NCI-H2029 (cell line): ENCODE measurements at places on chromosomes 11 and 22.

DNA sequence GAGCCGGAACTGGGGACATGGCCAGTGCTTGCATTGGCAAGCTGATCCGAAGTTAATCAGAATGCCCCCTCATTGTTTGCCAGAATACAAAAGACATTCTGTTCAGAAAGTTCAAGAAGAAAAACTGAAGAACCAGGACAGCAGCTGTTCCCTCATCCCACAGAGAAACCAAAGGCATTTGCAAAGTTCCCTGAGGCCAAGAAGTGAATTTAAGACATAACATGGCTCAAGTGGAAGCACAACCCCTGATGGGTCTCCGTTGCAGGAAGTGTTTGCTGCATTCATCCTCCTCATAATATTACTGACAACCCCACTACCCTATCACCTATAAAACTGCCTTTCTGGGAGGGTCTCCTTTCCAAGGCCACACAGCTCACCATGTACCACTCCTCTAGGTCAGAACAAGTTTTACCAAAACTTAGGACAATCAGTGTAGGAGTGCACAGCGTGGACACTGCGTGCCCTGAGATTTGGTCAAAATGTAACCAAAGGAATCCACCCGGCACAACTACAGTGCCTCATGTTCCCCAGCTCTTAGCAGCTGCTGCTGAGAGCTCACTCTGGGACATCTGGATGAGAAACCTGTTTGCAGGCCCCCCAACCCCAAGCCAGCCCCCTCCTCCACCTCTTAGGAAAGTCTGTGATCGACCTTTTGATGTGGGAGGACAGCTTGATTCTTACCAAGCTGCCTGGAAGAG lies 101.6 kb upstream of the AKIP1 start:
- no peak for DNase-seq

DNA sequence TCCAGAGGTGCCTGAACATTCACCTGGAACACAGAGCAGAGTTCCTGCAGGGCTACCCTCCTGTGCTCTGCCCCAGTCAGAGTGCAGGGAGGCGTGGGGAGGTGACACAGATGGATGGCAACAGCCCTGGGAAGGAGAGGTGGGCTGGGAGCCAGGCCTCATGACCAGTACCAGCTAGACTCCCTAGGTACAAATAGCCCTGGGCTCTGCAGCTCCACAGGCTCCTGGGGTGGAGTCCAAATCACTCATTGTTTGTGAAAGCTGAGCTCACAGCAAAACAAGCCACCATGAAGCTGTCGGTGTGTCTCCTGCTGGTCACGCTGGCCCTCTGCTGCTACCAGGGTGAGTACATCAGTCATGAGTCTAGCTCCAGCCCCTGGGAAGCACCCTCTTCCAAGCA lies at the start of gene SCGB1D2:
Gene SCGB1D2 (plus strand): TSS at position 219 of the 400 bp plus-strand sequence. CDS start 69 bp downstream, at position 288.
- peak; percentile 85 for DNase-seq

DNA sequence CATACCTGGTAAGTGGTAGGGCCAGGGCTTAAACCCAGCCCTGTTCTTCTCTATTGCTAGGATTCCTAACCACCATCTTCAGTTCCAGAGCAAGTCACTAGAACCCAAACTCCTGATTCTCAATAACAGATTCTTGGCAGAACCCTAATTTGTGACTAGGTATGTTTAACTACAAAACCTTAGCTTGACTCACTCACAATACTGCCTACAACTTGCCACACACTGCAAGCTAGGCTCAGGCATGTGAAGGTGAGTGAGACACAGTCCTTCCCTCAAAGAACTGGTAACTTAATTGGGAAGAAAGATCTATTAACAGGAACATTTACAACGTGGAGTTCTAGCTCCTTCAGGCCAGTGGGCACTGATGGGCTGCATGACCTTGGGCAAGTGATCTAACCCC lies 14.5 kb upstream of the AMOTL1 start:
- no peak for DNase-seq

DNA sequence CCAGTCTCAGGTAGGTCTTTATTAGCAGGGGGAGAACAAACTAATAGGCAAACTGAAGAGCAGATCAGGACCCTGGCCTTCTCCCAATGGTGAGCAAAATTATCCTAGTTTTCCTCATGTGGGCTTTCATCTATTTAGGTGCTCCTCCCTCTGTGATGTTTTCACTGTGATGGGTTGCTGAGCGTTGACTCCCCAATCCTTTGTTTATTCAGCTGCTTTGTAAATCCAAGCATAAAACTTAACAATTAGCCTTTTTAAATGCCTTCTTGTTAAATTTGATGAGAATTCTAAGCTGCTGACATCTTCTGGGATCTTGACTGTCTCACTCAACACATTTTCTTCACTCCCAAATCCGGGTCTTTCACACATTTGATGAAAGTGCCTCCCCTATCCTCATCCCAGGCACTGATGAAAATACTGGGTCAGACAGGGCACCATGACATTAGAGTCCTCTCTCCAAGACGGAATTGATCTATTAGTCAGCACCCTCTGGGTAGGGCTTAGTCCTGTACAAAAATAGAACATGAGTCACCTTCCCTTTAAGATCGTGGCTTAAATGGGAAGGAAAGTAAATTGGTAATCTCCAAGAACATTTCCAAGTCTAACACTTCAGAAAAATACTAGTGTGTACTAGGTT lies 199.3 kb upstream of the ISX start:
- no peak for DNase-seq

GRCh38 chr11:6565325-6565724 lies 38.1 kb downstream of the RRP8 start:
- no peak for DNase-seq

GRCh38 chr11:125941619-125942611 lies 3.9 kb upstream of the VSIG10L2 start:
- peak; percentile 80 for DNase-seq

- DNase-seq = no peak
Observed at GRCh38 chr11:3627291-3627690, 14.5 kb downstream of the ART5 start.

DNA sequence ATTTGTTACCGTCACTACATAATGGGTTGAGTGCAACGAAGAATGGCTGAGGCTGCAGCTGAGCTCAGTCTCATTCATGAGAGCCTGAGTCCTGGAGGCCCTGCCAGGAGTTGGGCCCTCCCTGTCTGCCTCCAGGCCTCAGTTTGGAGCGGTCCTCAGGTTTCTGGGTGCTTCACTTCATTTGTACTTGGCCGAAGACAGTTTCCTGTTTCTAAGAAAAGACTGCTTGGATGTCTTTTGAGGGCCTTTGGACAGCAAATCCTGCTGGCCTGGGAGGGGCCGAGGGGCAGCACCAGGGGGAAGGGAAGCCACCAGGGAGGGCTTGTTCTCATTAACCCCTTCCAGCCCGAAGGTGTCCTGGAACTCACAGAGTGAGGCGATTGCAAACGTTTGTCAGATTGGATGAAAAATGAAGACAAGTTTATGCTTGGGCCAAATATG lies 163.1 kb downstream of the ETS1 start:
- DNase-seq = no peak

DNA sequence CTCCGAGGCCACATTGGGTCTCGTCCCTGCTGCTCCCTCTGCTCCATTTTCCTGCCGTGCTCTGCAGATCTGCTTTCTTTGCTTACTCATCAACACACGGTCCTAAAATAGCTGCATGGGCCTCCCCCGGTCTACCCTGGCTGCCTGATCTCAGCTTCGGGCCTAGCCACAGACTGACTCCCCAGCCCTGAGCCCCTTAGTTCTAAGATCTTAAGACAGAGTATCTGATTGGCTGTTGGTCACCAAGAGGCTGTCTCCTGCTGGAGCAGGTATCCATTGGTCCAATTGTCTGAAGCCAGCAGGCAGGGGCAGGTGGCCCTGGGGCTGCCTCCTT lies 53.7 kb upstream of the NECTIN1 start:
- no peak for DNase-seq

GRCh38 chr11:35207471-35208403 lies 68.8 kb downstream of the CD44 start:
- no peak for DNase-seq

GRCh38 chr22:42934338-42934737 lies 77.3 kb upstream of the ARFGAP3 start:
- DNase-seq = no peak

DNA sequence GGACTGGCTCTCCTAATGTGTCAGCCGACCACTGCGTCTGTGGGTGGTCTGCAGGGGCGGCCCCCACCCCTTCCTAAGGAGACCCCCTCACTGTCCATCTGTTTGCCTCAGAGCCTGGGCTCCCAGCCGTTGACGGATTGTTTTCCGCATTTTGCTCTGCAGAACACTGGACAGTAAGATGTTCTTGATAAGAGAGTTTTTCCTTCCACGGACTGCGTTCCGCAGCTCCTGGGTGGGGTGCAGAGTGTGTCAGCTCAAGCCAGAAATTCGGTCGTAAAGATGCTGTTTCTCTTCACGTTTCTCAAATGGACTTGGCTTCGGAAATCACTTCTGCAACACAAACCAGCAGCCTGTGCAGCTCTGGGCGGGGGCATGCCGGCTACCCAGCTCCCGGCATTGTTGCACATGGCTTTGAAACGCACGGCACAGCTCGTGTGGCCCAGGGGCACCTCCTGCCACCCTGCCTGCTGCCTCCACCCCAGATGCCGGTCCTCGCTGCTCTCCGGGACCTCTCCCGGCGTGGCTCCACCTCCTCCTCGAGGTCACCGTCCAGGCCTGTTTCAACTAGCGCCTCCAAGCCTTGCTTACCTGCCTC lies 2.9 kb upstream of the MRGPRG start:
- DNase-seq = no peak

- no peak for DNase-seq
Observed at GRCh38 chr22:48452766-48453165, 1374.9 kb downstream of the BRD1 start.

DNA sequence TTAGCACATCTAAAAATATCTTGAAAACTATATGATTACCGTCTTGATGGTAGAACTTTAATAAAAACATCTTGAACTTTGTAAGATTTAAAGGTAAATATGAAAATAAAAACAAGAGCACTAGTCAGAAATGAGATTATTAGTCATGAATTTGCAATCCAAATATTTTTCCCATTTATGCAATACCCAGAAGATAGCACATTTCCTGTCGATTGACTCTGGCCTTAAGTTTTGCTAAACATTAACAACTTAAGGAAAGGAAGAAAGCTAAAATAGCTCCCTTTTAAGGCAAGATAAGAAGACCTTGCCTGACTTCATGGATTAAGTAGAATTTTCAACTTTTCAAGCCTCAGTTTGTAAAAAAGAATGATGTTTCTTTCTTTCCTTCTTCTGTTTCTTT lies 1374.7 kb upstream of the RAG2 start:
- no peak for DNase-seq

GRCh38 chr11:92152245-92152644 lies 72.4 kb upstream of the FAT3 start:
- DNase-seq = no peak

DNA sequence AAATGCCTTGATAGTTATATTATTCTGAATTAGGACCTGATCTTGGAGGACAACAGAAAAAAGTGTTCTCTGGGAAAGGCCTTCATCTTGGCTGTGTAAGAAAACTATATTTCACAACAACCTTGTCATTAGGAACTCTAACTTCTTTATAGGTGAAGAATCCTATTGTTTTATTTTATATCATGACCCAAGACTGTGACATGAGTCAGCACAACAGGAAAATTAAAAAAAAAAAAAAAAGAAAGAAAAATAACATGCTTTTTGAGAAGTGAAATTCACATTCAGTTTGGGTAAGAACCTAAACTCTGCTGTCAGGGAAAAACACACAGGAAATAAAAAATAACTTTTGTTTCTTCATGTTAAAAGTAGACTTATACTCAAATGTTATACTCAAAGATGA lies 11.7 kb upstream of the FOLR2 start:
- no peak for DNase-seq

DNA sequence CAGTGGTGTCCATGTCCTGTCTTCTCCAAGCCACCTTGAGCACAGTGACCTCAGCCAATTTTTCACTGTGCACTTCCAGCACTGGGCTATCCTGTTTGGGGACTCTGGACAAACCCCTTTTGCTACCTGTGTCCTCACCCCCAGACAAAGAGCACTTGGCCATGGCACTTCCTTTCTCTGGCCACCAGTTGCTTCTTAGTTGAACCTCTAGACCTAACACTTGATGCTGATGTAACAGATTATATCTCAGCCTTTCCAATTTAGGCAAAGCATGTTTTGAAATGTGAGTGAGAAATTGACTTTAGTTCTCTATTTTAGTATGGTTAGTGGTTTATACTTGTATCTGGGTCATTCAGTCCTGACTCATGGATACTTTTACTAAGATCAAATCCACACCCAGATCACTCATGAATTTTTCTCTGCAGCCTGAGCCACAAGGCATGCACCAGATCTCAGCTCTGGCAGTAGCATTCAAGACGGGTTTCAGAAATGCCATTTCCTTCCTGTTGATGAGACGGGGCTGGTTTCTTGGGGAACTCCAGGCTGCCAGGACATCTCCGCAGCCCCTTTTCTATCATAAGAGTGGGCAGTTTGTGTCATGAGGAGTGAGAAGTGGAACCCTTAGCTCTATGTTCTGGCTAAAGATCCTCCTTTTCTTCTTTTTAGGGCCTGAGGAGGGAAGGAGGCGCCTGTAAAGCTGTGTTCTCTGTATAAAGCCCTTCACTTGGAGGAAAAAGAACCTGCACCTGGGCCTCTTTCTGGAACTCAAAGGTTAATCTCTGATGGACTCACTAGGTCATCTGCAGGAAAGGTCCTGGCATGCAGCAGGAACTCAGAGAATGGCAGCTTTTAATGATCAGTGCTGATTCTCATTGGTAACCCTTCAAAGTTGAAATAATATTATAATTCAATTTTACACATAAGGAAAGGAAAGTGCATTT lies 185.6 kb upstream of the TENM4 start:
- no peak for DNase-seq

- DNase-seq = no peak
Observed at GRCh38 chr11:92224407-92225124, at the start of gene FAT3. Gene FAT3, plus strand, starts transcription at chr11:92224818. Its CDS starts 127,295 bp downstream, at chr11:92352113.

GRCh38 chr11:29389793-29390192 lies 627.0 kb downstream of the KCNA4 start:
- DNase-seq = no peak

DNA sequence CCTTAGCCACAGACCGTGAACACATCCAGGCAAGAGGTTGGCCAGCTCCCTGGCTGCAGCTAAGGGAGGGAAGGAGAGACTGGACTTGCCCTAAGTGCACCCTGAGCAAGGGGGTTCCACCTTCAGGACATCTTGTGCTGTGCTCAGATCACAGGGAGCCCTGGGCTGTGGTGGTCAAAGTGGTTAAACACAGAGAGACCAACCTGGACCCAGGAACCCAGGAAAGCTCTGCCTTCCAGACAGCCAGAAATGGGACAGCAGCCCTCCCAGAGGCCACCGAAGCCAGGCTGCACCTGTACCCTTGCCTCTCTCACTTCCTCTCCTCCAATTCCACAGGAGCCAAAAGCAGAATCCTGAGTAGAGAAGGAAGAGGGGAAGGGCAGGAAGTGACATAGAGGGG lies 105.2 kb upstream of the TMEM45B start:
- DNase-seq = no peak

DNA sequence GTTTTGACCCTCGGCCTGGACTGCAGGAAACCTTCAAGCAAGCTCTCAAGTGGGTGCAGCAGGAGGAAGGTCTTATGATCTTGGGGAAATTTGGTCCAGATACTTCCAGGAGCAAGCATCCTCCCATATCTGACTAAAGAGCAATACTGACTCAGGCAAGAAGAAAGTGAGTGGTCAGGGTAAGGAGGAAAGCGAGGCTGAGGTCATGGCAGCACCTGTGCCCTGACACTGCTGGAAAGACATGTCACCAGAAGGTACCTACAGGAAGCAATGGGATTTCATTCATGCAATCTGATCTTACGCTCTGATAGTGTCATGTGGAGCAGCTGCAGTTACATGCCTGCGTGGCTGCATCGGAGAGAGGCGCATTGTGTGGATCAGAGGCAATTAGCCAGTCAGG lies 6.5 kb upstream of the TOP3B start:
- DNase-seq = no peak

- DNase-seq = no peak
Observed at GRCh38 chr11:66580803-66581202, 12.1 kb downstream of the CCDC87 start.
